Stimulated activated CD4-positive, alpha-beta T cell treated with anti-CD3 and anti-CD28 coated beads, Interleukin-15, amount 100 ng/mL, for 1 hour (primary cell): ENCODE measurements at places on chromosomes 7 and 10.

- DNase-seq: no peak
Measured at GRCh38 chr10:89388806-89389205, 3.6 kb upstream of the IFIT1 start.

GRCh38 chr7:18896343-18896975 lies 221.0 kb downstream of the TWIST1 start:
- no peak for DNase-seq

- DNase-seq: no peak
Measured at GRCh38 chr7:81491573-81491972, 278.3 kb downstream of the HGF start.

- no peak for DNase-seq
Measured at GRCh38 chr10:124233546-124234138, 140.2 kb upstream of the CHST15 start.

DNA sequence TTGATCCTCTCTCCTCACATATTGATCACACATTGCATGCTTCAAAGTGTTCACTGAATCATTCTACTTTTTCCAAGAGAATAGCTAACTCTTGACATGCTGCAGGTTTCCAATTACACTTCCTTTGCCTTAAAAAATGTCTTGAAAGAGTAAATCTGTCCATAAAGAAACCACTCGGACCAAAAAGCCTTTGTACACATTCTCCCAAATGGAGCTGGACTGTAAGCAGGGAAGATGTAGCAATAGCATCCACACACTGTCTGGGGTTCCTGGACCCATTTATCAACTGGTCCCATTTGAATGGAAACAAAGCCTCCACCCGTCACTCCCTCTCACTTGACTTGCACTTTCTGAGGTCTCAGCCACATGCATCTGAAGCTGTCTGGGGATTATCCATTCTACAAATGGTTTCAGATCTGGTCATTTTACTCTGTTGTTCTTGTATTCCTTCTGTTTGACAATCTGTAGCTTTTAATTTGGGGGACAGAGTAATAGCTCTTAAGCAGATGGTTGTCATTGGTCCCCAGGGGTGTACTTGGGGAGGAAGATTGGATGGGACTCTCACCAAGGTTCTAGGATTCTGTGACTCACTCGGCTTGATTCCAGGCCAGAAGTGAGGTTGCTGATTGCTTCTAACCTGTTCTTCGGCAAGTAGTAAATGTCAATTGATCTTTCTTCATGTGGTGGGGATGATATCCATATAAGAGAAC lies 203.5 kb downstream of the HIBADH start:
- no peak for DNase-seq

DNA sequence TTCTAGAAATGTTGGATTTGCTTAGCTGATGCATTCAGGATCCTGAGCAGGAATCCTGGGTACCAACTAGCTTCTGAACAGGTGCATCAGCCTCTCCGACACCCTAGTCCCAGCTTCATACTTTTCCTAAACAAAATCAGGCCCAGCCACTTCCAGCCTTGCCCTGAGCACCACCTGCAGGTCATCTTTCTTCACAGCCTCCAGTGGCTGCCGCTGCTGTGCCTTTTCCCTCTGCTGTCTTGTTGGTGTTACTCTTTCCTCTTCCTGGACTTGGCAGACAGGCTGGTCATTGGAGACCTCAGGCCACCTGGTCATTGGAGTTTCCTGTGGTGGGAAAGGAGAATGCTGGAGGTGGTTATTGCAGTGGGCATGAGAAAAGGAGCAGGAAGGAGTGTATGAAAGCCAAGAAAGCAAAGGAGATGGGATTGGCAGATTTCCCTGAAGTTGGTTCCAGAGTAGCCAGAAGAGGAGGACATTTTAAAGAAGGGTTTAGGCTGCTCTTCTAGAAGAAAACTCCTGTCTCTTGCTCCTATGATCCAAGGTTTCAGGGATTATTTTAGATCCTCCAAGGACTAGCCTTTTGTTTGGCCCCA lies 48.2 kb upstream of the NFKB2 start:
- no peak for DNase-seq

GRCh38 chr7:5413449-5413786 lies 10.2 kb downstream of the TNRC18 start:
- DNase-seq: no peak

DNA sequence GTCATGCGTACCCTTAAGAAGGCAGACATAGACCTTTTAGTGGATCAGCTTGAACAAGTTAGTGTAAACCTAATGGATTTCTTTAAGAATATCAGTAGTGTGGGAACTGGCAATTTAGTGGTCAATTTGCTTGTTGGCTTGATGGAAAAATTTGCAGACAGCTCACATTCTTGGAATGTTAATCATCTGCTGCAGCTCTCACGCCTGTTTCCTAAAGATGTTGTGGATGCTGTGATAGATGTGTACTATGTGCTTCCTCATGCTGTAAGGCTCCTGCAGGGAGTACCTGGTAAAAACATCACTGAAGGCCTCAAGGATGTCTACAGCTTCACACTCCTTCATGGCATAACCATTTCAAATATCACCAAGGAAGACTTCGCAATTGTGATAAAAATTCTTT lies 103.4 kb downstream of the ABCA13 start:
- DNase-seq: no peak

- no peak for DNase-seq
Measured at GRCh38 chr10:115830265-115830970, 442.6 kb downstream of the GFRA1 start.

DNA sequence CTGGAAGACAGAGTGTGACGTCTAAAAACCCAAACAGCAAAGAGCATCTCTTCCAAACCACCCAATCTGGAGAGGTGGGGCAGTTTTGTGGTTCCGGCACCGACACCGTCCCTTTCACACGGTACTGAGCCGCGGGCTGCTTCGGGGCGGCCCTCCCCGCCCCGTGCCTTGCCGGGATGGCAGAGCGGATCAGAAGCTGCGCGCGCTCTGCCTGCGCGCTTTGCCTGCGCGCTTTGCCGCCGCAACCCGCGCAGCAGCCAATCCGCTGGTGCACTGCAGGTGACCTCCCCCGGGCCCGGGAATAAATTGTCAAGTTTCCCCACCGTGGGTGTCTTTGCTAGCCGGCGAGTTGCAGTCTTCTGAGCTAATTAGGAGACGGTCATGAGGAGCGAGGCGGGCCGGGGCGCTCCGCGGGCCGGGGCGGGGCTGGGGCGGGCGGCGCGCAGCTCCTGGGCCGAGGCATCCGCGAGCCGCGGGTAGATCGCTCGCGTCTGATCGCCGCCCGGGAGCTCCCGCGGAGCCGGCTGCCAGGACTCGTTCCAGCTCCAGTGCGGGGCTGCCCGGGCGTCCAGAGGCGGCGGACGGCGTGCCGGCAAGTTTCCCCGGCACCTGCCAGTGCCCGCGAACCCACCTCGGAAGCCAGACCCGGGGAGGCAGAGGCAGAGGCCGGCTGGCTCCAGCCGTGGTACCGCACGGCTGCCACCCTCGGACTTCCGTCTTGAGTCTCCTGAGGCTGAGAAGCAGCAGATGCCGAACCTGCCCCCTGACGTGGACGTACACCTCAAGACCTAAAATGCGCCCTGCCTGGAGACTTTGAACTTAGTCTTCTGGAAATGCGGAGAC lies 536.0 kb upstream of the GALNT17 start:
- no peak for DNase-seq

GRCh38 chr10:124032971-124033886 lies 60.2 kb downstream of the CHST15 start:
- no peak for DNase-seq

DNA sequence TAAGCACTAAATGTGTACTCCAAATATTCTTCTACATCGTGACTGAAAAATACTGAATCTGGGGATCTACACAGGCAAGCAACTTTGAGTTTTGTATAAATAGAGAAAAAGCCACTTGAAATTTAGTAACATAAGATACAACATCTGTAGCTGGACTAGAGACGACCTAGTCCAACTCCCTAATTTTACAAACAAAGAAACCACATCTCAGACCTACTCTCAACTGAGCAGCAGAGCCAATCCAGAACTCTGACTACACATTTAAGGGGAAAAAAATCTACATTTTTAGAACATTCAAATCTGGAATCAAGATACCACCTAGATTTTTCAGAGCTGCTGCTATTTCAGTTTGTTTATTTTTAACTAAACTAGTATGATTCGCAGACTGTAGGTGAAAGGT lies 88.9 kb downstream of the CABCOCO1 start:
- DNase-seq: no peak

- no peak for DNase-seq
Measured at GRCh38 chr7:31146030-31146429, 93.9 kb downstream of the ADCYAP1R1 start.

DNA sequence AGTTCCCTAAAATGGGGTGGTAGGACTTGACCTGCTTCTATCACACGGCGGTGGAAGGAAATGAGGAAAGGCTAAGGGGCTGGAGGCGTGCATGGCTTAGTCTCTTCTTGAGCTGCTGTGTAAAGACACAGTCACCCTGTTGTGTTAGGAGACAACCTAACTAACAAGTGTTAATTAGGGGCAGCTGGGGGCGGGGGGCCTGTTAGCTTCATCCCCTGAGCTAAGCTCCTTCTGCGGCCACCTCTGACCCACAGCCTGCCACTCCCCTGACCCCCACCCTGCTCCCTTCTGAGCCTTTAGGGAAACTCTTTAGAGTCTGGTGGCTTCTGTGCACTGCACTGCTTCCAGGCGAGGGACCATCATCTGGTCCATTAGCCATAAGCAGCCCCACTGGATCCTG lies 28.0 kb downstream of the COL17A1 start:
- no peak for DNase-seq

DNA sequence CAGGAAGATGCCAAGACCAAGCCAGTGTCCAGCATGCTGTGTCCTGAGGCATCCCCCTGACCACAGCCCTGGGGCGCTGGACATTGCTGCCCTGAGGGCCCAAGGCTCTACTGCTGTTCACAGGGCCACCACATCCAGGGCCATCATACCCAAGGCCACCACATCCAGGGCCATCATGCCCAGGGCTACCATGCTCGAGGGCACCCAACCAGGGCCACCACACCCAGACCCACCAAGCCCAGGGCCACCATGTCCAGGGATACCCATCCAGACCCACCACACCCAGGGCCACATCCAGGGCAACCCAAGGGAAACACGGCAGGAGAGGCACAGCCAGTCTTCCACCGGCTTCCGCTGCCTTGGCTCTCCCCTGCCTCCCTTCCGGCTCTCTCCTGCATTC lies 17.1 kb downstream of the STK32C start:
- no peak for DNase-seq

DNA sequence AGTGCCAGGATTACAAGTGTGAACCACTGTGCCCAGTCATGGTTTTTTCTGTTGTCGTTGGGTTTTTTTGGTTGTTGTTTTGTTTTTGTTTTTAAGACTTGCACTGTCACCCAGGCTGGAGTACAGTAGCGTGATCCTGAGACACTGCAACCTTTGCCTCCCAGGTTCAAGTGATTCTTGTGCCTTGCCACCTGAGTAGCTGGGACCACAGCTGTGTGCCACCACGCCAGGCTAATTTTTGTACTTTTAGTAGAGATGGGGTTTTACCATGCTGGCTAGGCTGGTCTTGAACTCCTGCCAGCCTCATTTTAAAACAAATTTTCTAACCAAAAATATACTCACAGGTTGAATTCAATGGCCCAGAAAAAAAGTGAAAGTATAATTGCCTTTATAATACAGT lies 174.1 kb downstream of the AHR start:
- DNase-seq: no peak

DNA sequence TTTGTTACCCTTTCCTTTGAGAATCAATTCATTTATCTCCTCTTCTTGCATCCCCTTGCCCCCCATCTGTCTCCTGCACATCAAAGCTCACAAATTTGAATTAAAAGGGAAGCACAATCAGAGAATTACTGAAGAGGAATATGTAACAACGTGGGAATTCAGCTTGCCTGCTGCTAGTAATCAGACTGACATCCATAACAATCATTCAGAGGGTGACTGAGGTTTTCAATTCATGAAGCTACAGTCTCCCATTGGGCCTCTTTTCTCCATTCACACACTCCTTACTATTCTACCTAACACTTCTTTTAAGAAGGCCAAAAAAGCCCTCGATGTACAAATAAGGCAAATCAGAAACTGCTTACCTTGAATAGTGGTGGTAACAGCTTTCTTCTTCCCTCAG lies 24.3 kb upstream of the DNA2 start:
- no peak for DNase-seq

- no peak for DNase-seq
Measured at GRCh38 chr7:153301936-153302335, 542.4 kb downstream of the ACTR3B start.

DNA sequence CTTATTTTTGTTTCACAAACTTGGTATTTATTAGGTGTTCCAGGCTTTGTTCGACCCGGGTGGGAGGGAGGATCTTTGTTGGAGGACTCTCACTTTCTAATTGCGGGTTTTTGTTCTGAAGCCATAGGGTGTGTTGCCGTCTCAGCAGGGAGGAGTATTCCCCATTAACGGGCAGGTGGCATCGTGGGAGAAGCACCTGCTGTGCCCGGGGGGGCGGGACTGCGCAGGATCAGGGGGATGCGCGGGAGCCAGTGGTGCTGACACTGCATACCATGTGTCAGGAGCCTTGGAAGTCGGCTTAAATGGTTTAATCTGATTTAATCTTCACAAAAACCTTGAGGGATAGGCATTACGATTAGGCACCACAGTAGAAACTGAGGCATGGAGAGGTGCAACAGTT lies 113.0 kb downstream of the MGMT start:
- no peak for DNase-seq

DNA sequence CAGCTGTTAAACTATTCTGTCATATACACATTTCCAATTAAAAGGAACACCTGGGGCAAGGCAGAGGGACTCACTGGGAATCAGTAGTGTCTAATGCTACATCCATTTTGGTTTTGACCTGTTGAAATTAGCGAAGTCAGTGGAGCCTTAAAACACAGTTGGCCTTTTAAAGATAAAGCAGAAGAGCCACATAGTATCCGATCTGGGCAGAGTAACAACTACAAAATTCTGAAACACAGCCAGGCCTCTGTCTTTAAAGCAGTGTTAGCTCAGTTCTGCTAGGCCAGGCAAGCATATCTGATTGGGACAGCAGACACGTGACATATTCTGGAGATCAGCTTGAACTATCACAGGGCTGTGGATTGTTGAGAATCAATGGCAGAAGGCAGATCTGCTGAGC lies 117.5 kb upstream of the WNT16 start:
- DNase-seq: no peak

GRCh38 chr10:6272126-6272525 lies 69.4 kb downstream of the PFKFB3 start:
- DNase-seq: no peak

DNA sequence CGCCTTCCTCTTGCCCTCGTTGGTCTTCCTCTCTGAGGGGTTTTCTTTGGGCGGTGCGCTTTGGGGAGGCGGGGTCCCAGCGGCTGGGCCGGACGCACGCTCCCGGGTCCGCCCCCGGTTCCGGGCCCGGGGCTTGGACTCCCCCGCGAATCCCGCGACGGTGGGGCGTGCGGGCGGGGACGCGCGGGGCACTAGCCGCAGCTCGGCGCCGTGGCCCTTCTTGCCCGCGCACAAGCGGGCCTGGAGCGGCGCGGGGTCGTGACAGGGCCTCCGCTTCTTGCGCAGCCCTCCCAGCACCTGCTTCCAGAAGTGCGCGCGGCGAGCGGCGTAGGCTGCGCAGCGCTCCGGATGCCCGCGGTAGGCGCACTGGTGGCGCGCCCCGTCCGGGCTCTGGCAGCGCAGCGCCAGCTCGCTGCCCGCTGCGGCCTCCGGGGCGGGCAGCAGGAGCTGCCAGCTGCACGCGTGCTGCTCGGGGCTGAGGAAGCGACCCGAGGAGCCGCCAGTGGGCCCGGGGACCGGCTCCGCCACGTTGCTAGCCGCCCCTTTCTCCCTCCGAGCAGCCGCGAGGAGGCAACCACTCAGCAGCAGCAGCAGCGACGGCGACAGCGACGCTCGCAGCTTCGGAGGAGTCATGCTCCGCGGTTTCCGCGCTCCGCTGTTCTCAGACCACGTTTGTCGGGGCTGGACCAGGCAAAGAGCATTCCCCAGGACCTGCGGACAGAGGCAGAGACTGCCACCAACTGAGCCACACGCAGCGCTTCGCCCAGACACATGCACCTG lies 759 bp downstream of the FGFBP3 start:
- DNase-seq: peak; percentile 43
